Muscle of arm (tissue), 14 donors: ENCODE measurements at places on chromosomes 2 and 18. TPM values are rescaled to one million over a fixed set of nuclear protein-coding genes. Genes with fewer than 3 reads are reported as not detected.
A peak's percentile ranks its signal among the peaks of the same experiment; 100 is the strongest.

- no peak for DNase-seq
These were observed 77.8 kb downstream of the RDH14 start for GRCh38 chr2:18482666-18483065.

GRCh38 chr18:52850031-52850560, 510.1 kb downstream of the DCC start:
- DNase-seq, result no peak

DNA sequence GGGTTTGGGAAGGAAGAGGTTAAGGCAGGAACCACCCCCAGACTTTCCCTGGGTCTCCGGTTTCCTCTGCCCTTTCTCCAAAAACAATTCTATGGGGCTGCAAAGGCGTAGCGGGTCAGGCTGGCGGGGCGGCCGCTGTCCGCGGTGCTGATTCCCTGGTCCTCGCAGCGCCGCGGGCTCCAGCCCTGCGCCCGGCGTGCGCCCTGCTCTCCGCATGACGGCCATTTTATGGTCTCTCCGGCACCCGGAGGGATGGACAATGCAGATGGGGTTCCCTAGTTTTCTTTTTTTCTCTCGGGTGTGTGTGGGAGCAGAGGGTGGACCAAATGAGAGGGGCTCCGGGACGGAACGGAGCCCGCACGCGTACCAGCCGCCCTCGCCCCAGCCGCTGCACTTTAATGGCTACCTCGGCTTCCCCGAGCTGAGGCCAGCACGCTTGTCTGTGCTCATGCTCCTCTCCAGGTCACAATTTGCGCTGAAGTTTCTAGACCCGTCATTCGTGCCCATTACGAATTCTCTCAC, 1.6 kb downstream of the ST8SIA3 start:
- peak; percentile 43 for DNase-seq

Gene KIAA2012
- 0.81 TPM for polyA plus RNA-seq

- no peak for DNase-seq
These were observed 491 bp downstream of the ALK start for GRCh38 chr2:29920631-29921559.

Gene ASIC4
- polyA plus RNA-seq, result 0.57 TPM

- no peak for DNase-seq
These were observed 35.6 kb downstream of the BMP10 start for GRCh38 chr2:68835621-68836020.
